ENCODE measurements at places on chromosomes 13 and 19.

- no peak for DNase-seq
Observed at GRCh38 chr13:58850161-58850560, 1218.6 kb downstream of the PCDH17 start.

GRCh38 chr13:113743366-113744195 is 15.4 kb upstream of the TMEM255B start:
- no peak for DNase-seq

DNA sequence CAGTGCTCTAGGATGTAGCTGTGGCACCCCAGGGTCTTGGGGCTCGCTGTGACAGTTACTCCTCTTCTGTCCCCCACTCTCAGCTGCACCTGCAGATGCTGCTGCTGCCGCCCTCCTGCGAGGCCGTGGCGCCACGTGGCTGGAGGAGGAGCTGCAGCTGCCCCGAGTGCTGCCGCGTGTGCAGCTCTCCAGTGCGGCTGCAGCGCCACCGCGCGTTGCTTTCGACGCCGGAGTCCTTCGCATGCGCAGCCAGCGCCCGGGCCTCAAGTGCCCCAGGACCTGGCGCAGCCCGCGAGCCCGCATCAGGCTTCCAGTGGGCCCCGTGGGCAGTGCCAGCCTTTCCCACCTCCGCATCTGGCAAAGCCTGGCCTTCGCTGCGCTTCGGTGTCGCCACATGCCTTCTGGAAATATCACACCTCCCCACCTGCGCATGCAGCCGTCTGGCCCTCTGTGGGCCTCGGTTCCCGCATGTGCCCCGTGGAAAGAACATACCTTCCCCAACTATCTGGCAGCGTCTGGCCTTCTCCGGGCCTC is 692 bp upstream of the ZNF580 start:
- DNase-seq, result no peak

GRCh38 chr19:35348911-35349611 is 1.4 kb downstream of the FFAR1 start:
- no peak for DNase-seq

DNA sequence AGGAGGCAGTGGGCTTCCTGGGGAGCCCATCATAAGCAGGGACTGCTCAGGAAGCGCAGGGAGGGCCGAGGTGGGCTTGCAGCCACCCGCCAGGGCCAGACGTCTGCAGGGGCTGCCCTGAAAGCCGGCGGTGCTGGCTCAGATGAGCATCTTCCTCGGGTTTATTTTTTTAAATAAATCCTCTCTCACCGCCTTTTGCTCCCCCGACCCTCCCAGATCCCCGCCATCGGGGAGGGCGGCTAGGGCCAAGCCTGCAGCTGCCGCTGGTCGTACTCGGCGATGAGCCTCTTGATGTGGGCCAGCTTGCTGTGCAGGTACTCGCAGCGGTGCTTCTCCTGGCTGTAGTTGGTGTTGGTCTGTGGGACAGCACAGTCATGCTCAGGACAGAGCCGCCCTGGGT is 6.6 kb upstream of the ISYNA1 start:
- no peak for DNase-seq
